Endothelial cell (in vitro differentiated cells): ENCODE measurements at places on chromosomes 1 and 21. TPM values are rescaled to one million over a fixed set of nuclear protein-coding genes. Genes with fewer than 3 reads are reported as not detected.

DNA sequence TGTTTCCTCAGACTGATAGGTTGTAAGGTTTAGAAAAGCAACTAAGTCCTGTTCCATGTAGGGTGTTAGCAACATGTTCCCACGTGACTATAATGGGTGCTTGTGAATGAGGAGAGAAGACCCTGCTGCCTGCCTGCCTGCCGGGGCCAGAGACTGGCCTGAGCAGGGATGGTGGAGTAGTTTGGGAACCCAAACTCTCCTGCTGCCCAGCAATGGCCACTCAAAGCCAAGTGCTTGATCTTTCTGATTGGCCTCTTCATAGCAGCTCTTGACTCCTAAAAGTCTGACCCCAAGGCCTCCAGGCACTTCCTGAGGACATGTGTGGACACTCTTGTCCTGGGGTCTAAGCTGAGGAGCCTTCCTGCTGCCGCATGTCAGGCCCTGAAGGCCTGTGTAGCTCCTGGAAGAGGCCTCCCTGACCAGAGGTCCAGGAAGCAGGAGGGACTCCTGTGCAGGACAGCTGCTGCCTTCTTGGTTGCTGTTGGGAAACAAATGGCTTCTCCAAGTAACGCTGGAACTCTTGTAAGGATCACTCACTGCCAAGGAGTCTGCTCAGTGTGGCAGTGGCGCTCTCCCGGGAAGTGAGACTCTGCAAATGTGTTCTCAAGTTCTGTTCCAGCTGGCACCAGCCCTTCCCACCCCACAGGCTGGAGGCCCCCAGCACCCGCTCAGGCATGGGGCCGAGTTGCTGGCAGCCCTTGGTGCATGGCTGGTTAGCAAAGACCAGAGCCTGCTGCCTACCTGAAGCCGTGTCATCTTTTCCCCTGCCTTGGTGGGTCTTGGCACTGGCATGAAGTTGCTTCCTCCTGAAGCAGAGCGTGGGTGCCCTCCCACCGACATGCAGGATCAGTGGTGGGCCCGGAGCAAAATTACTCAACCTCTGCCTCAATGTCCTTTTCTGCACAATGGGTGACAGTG lies 35.5 kb downstream of the MAN1C1 start:
- peaks cover 16% of the 10 kb centered on the region for H3K4me1 ChIP-seq
- H3K36me3 ChIP-seq = no peaks in the 10 kb centered on the region
- H3K27ac ChIP-seq = no peak overlapping the region

DNA sequence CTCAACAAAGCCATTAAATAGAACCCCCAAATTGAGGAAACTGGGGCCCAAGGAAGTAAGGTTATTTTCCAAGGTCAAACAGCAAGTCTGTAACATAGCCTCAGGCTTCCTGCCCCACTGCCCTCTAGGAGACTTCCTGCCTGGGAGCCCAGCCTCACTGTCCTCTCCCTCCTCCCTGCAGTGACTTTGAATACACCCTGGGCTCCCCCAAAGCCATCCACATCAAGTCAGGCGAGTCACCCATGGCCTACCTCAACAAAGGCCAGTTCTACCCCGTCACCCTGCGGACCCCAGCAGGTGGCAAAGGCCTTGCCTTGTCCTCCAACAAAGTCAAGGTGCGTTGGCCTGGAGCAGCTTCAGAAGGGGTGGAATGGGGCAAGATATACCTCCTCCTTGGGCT lies 18.3 kb downstream of the GRHL3 start:
- H3K4me1 ChIP-seq = peaks cover 33% of the 10 kb centered on the region
- peaks cover 5% of the 10 kb centered on the region for H3K27me3 ChIP-seq
- H3K27ac ChIP-seq = no peak overlapping the region

DNA sequence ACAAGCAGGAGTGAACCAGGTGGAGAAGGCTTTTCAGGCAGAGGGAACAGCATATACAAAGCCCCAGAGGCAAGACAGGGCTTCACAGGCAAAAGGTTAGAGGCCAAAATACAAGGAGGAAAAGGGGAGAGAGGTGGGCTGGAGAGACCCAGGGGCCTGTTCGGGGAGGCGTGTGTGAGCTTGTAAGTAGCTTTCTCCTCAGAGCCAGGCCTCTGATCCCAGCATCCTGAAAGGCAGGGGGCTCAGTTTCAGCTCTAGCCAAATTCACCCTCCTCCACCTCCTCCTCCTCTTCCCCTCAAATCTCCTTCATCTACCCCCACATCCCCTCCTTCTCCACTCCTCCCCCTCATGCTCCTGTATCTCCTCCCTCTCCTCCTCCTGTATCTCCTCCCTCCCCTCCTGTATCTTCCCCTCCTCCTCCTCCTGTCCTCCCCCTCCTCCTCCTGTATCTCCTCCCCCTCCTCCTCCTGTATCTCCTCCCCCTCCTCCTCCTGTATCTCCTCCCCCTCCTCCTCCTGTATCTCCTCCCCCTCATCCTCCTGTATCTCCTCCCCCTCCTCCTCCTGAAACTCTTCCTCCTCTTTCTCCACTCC lies 148.6 kb downstream of the ST6GALNAC5 start:
- DNase-seq = no peak
- no peak overlapping the region for H3K4me3 ChIP-seq
- H3K27ac ChIP-seq = no peak overlapping the region
- peaks cover 3% of the 10 kb centered on the region for H3K27me3 ChIP-seq
- H3K36me3 ChIP-seq = peaks cover 4% of the 10 kb centered on the region

GRCh38 chr1:2502661-2503553 lies 23.5 kb downstream of the PANK4 start:
- DNase-seq = no peak
- no peaks in the 10 kb centered on the region for H3K36me3 ChIP-seq
- H3K4me1 ChIP-seq = no peaks in the 10 kb centered on the region
- H3K27me3 ChIP-seq = no peaks in the 10 kb centered on the region
- H3K4me3 ChIP-seq = no peak overlapping the region

GRCh38 chr1:90964444-90965035 lies 57.3 kb downstream of the ZNF644 start:
- H3K4me1 ChIP-seq = peaks cover 4% of the 10 kb centered on the region
- no peak overlapping the region for H3K27ac ChIP-seq
- H3K27me3 ChIP-seq = no peaks in the 10 kb centered on the region
- DNase-seq = no peak
- H3K36me3 ChIP-seq = peaks cover 4% of the 10 kb centered on the region
- no peak overlapping the region for H3K4me3 ChIP-seq

DNA sequence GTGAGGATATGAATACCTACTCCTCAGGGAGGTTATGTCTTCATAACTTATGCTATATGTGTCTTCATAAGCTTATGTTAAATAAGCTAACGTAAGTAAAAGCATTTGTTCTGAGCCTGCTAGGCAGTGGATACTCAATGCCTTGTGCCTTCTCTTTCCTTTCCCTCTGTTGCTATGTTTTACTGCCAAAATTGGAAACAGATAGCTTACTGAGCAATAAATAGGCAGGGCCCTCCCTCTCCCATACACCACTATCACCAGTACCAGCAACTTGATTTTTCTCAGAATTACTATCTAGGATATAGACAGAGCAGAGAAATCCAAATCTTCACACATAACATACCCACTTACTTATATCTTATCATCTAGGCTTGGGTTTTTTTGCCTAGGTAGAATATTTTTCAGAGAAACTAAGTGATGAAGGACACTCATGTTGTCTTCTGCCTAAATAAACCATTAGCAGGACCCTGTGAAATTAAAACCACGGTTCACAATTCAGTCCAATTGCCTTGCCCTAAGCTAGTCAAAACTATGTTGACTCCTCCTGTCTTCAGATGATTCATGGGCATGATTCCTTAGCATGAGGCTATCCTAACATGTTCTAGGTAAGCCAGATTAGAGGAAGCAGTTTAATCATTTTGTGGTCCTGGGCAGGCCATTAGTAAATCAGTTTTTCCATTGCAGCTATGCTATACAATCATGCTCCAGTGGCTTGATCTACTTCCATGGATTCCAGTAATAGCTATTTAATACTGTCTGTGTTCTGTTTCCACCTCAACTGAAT lies 15.9 kb upstream of the LRRC8C start:
- H3K4me1 ChIP-seq = no peaks in the 10 kb centered on the region
- no peak for DNase-seq
- H3K27me3 ChIP-seq = no peaks in the 10 kb centered on the region
- H3K4me3 ChIP-seq = no peak overlapping the region

GRCh38 chr1:157000686-157001085 lies 44.9 kb downstream of the ARHGEF11 start:
- H3K27me3 ChIP-seq = peaks cover 2% of the 10 kb centered on the region
- peaks cover 31% of the 10 kb centered on the region for H3K4me1 ChIP-seq
- H3K27ac ChIP-seq = no peak overlapping the region

DNA sequence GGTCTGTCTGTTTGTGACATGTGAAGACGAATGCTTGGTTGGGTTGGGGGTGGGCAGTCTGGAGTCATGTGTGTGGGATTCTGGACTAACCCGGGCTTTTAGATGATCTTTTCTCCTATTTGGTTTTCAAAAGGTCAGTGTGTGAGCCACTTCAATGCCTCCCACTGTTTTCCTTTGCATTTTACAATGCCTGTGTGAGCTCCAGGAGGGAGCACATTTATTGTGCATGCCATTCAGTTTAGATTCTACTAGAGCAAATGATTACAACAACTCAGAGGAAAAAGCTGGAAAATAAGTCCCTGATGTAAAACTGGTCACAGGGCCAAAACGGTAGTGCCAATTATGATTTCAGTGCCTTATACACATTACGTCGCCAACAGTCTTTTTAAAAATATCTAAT lies 90.9 kb downstream of the LYPLAL1 start:
- no peaks in the 10 kb centered on the region for H3K4me1 ChIP-seq
- no peak overlapping the region for H3K27ac ChIP-seq
- DNase-seq = no peak

- H3K4me3 ChIP-seq = no peak overlapping the region
- no peaks in the 10 kb centered on the region for H3K27me3 ChIP-seq
- DNase-seq = no peak
These were observed 10.4 kb downstream of the MGST3 start for GRCh38 chr1:165641231-165641987.

DNA sequence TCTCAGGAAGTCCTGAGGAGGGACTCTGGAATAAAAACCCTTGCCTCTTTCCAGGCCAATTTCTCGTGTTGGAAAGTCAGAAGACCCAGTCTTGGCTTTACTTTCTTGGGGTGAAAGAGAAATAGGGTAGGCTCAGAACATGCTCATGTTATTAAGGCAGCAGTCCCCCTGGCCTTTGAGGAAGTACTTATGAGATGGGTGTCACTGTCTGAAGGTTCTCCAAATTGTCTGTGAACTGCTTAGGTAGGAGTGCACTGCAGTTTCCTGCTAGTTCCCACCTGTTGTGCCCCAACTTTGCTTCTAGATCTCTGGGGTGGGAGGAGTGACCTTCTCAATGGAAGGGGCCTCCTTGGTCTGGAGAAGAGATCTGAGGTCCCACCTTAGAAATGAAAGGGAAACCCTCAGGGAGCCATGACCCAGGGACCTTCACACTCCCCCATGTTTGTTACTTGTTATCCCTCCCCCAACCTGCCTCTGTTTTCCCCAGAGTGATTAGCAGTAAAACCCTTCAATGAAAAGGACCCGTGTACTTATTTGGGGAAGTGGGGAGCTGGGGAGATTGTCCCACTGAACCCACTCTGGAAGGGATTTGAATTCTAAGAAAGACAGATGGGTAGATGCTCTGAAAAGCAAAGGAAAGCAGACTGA lies 5.7 kb downstream of the ZNF691 start:
- peaks cover 6% of the 10 kb centered on the region for H3K27me3 ChIP-seq
- peaks cover 38% of the 10 kb centered on the region for H3K36me3 ChIP-seq
- peaks cover 11% of the 10 kb centered on the region for H3K4me1 ChIP-seq
- no peak for DNase-seq

DNA sequence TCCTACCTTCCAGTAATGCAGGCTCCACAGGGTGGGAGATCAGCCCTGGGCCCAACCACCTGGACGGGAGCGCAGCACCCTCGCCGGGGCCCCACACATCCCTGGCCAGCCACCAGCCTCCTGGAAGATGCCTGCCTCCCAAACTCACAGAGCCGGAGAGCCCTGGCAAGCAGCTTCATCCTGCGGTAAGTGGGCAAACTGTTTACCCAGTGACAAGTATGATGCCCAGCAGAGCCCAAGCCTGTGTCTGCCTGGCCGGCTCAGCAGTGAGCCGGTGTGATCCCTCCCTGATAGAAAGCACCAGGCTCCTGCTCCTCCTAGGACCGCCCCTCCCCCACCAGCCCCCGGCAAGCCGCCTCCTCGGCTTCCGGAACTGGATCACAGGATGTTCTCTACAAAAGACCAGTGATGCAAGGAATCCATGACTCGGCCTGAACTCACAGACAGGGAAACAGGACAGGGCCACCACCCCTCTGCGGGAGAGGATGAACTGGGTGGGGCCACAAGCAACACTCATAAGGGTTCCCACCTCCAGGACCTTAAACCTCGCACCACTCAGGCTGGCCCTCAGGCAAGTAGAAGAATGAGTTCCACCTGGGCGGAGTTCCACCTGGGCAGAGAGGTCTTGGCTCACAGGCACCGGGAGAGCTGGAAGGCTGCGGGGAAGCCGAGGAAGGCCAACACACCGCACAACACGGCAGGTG lies 7.9 kb downstream of the ACOT7 start:
- H3K4me1 ChIP-seq = peaks cover 16% of the 10 kb centered on the region
- peaks cover 6% of the 10 kb centered on the region for H3K27me3 ChIP-seq
- DNase-seq = peak; percentile 83
- no peaks in the 10 kb centered on the region for H3K36me3 ChIP-seq

DNA sequence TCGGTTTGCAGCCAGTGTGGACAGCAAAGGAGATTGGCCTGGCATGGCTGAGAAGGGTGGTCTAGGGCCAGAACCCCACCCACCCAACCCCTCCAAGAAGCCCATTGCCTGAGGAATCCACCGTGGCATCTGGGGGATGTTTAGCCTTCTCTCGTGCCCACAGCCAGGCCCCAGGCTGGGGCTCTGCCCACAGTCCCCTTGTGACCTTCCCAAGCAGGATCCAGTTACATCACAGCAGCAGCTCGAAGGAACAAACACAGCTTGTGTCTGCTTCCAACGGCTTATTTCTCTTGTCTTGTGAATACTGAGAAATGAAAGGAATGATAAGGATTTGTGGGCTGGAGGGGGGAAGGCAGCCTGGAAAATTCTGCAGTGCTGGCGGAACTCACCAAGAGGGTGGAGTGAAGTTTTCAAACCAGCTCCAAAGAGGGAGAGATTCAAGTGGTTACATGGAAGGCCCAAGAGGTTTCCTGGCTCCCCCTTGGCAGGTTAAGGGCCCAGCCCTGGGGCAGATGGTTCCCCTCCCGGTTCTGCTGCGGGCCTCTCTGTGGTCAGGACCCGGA lies 61.6 kb downstream of the DHRS3 start:
- peaks cover 3% of the 10 kb centered on the region for H3K27me3 ChIP-seq
- H3K4me3 ChIP-seq = no peak overlapping the region
- H3K4me1 ChIP-seq = peaks cover 7% of the 10 kb centered on the region
- H3K36me3 ChIP-seq = no peaks in the 10 kb centered on the region

DNA sequence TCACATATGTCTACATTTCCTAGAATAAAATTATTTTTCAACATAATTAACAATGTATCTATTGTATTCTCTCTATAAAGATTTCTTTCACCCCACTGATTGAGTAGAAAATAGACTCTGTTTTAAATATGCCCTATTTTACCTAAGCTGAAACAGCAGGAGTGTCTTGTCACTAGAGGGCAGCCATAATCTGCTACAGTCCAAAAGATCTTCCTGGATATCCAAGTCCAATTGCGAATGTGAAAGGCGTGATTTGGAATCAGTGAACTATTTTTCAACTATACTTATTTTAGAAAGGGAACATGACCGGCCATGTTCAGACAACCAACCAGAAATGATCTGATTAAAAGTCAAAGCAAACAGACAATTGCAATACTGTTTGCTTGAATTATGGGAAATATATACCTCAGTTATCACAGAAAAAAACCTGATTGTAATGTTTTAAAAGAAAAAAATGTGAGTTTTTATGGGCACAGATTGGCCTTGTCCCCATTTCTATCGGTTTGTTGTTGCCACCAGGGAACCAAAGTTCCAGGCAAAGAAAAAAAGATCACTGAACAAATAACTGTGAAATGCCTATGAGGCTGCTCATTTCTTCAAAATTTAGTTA lies 1211.0 kb upstream of the ADGRL4 start:
- no peaks in the 10 kb centered on the region for H3K27me3 ChIP-seq
- DNase-seq = peak; percentile 13
- no peaks in the 10 kb centered on the region for H3K36me3 ChIP-seq
- H3K4me1 ChIP-seq = no peaks in the 10 kb centered on the region

PRRC2C gene
- 248 TPM for total RNA-seq

VASH2 gene
- 8.3 TPM for total RNA-seq

ZNF678 gene
- 19.5 TPM for total RNA-seq
